ENCODE measurements at places on chromosomes 1 and 21.

- DNase-seq, result no peak
Measured at GRCh38 chr1:40017951-40018575, 22.5 kb upstream of the CAP1 start.

GRCh38 chr1:109491372-109491771 is 2.5 kb upstream of the CYB561D1 start:
- no peak for DNase-seq

GRCh38 chr1:219985169-219985568 is 56.8 kb upstream of the SLC30A10 start:
- DNase-seq, result no peak

DNA sequence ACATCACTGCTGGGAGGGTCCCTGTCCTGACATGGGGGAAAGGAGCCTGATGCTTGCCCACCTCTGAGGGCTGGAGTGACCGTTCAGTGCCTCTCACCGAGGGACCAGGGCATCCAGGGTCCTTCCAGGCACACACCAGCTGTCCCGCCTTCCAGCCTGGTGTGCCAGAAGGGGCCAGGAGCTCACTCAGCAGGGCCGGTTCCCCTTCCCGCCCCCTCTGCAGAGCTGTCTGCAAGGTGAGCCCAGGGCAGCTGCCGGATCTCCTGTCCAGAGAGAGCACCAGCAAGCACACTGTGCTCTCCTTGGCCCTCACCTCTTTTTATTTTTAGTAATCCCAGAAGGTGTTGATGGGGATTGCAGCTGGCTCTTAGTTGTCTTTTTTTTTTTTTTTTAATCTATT is 16.9 kb downstream of the H6PD start:
- no peak for DNase-seq

- no peak for DNase-seq
Measured at GRCh38 chr1:30046751-30047150, 676.6 kb downstream of the MATN1 start.

GRCh38 chr1:109047339-109047738 is 5.4 kb upstream of the WDR47 start:
- DNase-seq, result no peak

GRCh38 chr1:41846625-41847405 is 71.9 kb downstream of the HIVEP3 start:
- DNase-seq, result no peak

GRCh38 chr1:165117482-165117881 is 239.0 kb downstream of the LMX1A start:
- DNase-seq, result no peak

DNA sequence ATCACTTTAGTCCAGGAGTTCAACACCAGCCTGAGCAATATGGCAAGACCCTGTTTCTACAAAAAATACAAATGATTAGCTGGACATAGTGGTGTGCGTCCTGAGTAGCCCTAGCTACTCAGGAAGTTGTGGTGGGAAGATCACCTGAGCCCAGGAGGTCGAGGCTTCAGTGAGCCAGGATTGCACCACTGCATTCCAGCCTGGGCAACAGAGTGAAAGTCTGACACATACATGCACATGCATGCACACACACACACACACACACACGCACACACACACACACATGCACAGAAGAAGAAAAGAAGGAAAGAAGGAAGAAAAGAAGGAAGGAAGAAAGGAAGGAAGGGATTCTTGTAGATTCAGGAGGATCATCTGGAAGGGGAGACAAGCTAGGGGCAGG is 104.4 kb upstream of the USP25 start:
- no peak for DNase-seq

Data from activated CD8-positive, alpha-beta memory T cell treated with anti-CD3 and anti-CD28 coated beads for 48 hours (primary cell).